ENCODE measurements at places on chromosomes 7 and 10.

DNA sequence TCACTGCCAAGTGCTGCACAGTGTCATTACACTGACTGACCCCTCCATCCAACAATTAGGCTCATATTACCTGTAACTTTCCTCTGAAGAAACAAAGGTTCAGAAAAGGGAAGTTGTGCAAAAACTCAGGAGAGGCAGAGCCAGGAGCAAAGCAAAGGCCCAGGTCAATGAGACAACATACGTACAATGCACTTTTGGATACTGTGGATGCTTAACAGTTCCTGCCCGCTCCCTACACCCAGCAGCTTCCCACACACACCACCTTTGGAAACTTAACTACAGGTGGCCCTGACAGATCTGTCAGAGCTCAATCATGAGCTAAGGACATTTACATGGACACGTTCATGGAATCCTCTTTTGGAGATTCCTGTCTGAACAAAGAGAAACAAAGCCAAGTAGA is 515.9 kb downstream of the GRID1 start:
- no peaks in the 10 kb centered on the region for H3K36me3 ChIP-seq
- H3K27me3 ChIP-seq, result no peaks in the 10 kb centered on the region
- H3K4me1 ChIP-seq, result no peaks in the 10 kb centered on the region
- H3K4me3 ChIP-seq, result no peak overlapping the region
- no peak overlapping the region for H3K27ac ChIP-seq

DNA sequence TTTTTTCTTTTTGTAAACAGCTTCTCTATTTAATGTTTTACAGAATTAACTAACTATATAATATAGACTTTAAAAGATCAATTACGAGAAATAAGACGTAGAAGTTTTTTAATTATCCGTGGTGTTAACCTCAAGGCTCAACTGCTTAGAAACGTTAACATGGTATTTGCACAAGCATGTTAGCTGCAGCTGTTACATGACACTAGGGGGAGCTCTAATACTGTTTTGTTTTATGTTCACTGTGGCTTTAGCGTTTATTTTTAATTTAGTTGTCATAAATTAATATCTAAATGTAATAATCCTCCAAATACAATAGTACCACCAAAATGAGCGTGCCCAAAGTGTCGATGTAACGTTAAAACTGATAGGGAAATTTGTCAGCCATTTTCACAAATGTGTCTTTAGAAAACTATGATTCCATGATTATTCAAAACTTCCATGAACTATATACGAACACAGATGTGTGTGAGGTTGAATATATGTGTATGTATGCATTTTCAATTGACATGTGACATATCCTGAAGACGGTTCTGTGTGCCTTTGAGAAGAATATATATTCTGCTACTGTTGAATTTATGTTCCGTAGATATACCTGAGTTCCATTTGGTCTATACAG is 828.8 kb upstream of the MBL2 start:
- H3K4me1 ChIP-seq, result no peaks in the 10 kb centered on the region
- H3K27ac ChIP-seq, result no peak overlapping the region
- H3K4me3 ChIP-seq, result no peak overlapping the region
- no peaks in the 10 kb centered on the region for H3K36me3 ChIP-seq
- H3K27me3 ChIP-seq, result no peaks in the 10 kb centered on the region
- peak; percentile 70 for DNase-seq

DNA sequence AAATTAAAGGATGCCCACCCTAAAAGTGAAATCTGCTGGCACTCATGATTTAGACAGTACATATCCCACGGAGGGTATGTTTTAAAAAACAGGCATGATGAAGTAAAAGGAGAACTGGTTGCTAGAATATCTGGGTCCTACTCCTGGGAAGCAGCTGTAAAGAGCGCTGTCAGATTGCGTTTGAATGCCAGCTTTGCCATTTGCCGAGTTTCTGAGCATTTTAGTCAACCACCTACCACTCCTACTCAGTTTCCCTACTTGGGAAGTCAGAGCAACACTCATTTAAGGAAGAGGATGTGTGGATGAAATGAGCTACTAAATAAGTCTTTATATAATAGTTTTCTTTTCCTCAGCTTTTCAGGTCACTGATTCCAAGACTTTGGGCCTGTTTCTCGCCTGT is 1.1 kb upstream of the UMAD1 start:
- peak overlapping the region; percentile 86 for H3K4me3 ChIP-seq
- DNase-seq, result peak; percentile 2
- H3K27ac ChIP-seq, result peak overlapping the region; percentile 87
- H3K4me1 ChIP-seq, result no peaks in the 10 kb centered on the region
- no peaks in the 10 kb centered on the region for H3K36me3 ChIP-seq

DNA sequence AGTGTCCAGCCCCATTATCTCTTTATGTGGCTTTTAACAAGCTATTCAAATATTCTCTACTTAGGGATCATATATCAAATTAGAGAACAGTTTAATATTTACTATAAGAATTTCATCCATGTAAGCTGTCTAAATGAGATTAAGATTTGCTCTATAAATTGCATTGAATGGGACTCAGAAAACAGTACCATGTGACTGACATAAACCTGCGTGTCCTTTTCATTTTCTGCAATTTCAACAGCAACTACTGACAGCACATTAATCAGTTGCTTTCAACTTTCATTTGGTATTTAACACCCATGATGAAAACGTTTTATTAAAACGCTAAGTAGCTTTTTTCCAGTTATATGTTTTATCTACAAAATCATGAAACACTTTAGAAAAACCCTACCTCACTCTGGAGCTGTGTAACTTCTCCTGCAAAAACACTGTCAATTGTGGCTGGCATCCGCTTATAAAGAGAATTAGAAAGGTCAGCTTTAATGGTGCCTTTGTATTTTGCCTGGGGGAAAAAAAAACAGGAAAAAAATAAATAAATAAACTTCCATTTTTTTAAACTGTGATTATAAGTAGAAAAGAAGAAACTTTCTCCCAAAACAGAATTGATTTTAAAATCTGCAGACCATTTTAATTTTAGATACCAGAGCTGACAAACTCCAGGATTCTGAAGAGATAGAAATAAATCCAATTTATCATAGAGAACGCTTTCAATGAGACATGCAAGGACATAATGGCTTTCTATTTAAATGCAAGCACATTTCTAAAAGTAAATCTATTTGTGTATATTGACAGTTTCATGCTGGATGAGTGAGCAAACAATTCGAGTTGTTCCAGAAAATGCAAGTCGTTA is 9.2 kb downstream of the NEBL start:
- DNase-seq, result no peak
- H3K4me3 ChIP-seq, result no peak overlapping the region
- no peaks in the 10 kb centered on the region for H3K4me1 ChIP-seq
- H3K27ac ChIP-seq, result no peak overlapping the region
- H3K27me3 ChIP-seq, result no peaks in the 10 kb centered on the region
- H3K36me3 ChIP-seq, result no peaks in the 10 kb centered on the region

DNA sequence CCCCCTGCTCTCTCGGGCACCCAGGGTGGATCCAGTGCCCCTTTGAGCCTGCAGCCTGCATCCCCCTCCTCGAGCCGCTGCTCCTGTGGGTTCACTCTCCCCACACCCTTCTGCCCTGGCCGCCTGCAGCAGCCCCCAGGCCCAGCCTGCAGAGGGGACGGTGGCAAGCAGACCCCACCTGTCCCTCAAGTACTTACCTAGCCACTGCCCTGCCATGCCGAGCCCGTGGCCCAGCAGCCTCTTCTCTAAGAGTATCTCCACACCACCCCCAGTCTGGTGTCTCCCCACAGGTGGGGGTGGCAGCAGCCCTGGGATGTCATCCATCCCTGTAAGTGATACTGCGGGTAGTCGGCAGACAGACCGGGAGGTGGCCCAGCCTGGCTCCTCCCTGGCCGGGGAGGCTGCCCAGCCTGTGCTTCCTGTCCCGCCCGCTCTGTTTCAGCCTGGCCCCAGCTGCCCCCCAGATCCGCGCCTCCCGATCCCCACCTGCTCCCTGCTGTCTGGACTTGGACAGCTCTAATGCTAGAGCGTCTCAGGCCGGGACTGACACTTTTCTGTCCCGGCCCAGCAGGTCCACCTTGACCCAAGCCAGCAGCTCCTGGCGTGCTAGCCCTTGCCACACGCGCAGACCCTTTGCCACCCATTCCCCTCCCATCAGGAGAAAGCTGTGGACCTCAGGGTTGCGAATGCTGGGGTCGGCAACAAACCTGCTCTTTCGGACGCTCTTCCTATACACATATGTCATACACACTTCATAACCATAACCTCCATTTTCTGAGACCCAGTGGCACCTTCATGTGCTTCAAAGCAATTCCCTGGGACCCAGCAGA is 25.0 kb downstream of the YKT6 start:
- H3K4me1 ChIP-seq, result no peaks in the 10 kb centered on the region
- H3K27ac ChIP-seq, result no peak overlapping the region

GRCh38 chr7:158268816-158269535 is 318.6 kb downstream of the PTPRN2 start:
- no peaks in the 10 kb centered on the region for H3K4me1 ChIP-seq
- no peak overlapping the region for H3K27ac ChIP-seq
- no peaks in the 10 kb centered on the region for H3K36me3 ChIP-seq
- no peak overlapping the region for H3K4me3 ChIP-seq
- H3K27me3 ChIP-seq, result no peaks in the 10 kb centered on the region

GRCh38 chr7:50317221-50317678 is 12.7 kb downstream of the IKZF1 start:
- H3K27ac ChIP-seq, result no peak overlapping the region
- H3K36me3 ChIP-seq, result no peaks in the 10 kb centered on the region
- no peak for DNase-seq
- no peak overlapping the region for H3K4me3 ChIP-seq
- H3K4me1 ChIP-seq, result no peaks in the 10 kb centered on the region

DNA sequence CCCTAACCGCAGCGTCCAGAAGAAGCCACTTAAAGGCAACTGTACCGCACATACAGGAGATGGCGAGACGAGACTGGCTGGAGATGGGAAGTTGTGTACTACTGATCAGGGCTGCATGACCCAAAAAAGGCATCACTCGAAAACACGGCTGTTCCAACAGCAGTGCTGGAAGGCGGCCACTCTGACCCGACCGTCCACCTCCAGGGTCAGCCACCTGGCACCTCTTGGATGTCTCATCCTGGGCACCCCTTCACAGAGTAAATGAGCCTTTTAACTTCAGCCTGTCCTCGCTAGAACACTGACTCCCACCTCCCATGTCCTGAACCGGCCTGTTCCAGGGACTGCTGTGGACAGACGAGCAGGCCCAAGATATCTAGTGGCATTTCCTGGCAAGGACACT is 180.7 kb downstream of the DIP2C start:
- DNase-seq, result no peak
- peaks cover 6% of the 10 kb centered on the region for H3K4me1 ChIP-seq
- no peak overlapping the region for H3K4me3 ChIP-seq
- H3K27me3 ChIP-seq, result no peaks in the 10 kb centered on the region

DNA sequence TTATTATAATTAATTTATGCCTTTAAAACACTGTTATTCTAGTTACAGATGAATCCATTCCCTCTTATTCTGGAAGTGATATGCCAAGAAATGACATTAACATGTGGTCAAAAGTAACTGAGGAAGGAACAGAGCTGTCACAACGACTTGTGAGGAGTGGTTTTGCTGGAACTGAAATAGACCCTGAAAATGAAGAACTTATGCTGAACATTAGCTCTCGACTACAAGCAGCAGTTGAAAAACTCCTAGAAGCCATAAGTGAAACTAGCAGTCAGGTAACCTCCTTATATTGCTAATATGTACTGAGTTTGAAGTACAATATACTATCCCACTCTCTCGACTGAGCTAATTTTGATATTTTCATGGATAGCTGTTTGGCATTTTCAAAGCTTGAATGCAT is 81.6 kb downstream of the CYP51A1 start:
- no peak overlapping the region for H3K27ac ChIP-seq
- H3K4me3 ChIP-seq, result no peak overlapping the region
- no peak for DNase-seq
- no peaks in the 10 kb centered on the region for H3K27me3 ChIP-seq

DNA sequence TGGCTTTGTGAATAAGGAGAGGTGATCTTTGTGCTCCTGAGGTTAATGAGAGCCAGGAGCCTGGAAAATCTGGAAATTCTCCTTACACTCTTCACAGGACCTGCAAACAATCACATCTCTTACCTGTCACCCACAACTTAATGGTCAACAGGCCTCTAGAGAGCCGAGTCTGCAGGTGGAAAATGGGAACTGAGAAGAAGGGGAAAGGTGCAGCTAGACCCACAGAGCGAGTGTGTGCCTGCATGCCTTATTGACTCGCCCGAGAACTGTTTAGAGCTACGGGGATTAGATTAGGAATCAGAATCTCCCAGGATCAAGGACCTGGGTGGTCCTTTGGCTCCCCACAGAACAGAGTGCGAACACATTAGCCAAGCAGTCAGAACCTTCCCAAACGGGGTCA is 329.6 kb downstream of the PTEN start:
- no peaks in the 10 kb centered on the region for H3K4me1 ChIP-seq
- H3K4me3 ChIP-seq, result no peak overlapping the region
- H3K27me3 ChIP-seq, result no peaks in the 10 kb centered on the region
- no peak overlapping the region for H3K27ac ChIP-seq
- no peaks in the 10 kb centered on the region for H3K36me3 ChIP-seq

GRCh38 chr10:35843524-35844181 is 201.6 kb upstream of the FZD8 start:
- H3K4me1 ChIP-seq, result no peaks in the 10 kb centered on the region
- H3K27ac ChIP-seq, result no peak overlapping the region
- H3K27me3 ChIP-seq, result no peaks in the 10 kb centered on the region
- DNase-seq, result no peak
- H3K36me3 ChIP-seq, result no peaks in the 10 kb centered on the region

Data from fibroblast of lung (primary cell).